NK-92 treated with Interleukin-12 subunit alpha and Interleukin-12 subunit beta, amount 100 ng/mL, for 24 hours (cell line): ENCODE measurements at places on chromosomes 2 and 18.

- no peak for DNase-seq
Observed at GRCh38 chr2:134392442-134393074, 138.7 kb downstream of the MGAT5 start.

GRCh38 chr18:72869226-72870185, 1.7 kb upstream of the NETO1 start:
- DNase-seq: no peak

- no peak for DNase-seq
Observed at GRCh38 chr2:20452551-20452950, 5.7 kb downstream of the RHOB start.

DNA sequence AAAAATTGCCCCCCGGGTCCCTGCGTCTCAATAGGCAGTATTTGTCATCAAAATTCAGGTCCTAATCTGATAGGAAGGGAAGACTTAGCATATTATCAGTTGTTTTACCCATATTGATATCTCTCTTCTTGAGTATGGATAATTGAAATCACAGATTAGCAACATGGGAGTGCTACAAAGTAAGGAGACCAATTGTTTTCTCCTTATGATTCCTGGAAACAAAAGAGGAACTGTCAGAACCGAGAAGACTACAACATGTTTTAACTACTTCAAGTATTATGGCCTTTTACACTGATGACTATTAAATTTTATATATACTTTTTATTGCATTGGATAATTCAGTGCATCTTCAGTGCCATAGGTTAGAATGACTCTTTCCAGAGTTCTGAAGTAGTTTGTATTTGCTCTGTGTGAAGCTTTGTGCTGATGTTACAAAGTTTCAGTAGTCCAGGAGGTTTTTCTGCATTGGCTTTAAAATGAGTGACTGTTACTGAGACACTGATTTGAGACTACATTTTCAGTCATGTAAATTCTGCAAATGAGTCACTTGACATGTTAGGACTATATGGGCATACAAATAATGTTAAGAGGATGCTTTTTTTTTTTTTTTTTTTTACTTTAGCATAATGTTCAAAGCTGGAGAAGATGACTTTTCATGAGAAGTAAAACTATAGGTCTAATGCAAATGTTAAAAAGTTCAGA, 19.7 kb upstream of the TLK1 start:
- DNase-seq: no peak

DNA sequence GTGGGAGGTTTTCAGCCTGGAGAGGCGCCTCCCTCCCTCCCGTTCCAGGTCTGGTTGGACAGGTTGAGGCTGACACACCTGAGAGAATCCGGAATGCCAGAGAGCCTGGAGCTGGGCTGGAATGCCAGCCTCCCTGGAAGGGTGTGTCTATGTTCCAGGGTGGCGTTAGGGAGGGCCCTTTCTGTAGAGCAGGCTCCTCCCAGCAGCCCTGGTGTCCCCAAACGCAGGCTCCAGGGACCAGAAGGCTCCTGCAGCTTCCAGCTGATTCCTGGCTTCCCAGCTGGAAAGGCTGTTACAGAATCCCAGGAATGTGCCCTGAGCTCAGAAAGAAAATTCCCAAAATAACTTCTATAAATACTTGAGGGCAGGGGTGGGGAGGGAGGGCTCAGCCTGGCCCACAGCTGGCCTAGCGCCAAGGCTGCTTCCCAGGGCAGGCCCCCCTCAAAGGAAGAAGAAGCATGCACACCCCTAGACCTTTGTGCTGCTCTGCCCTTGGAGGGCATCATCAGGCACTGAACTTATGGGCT, 85.4 kb downstream of the STPG4 start:
- no peak for DNase-seq

DNA sequence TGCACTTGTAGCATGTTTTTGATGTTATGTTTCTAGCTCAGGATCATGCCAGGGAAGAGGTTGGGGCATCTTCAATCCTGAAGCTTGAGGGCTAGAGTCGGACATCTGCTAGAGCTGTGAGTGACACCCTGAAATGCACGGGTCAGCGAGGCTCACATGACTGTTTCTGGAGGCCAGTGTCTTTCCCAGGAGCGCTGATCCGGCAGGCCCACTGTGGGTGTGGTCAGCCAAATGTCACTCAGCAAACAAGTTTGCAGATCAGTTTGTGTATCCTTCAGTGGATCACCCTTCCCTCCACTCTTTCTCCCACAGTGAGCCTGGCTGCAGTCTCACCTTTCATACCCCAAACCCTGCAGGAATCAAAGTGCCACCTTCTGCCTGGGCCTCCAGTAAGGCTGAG, 23.0 kb upstream of the ARHGEF4 start:
- no peak for DNase-seq

GRCh38 chr18:25457601-25458000, 105.6 kb upstream of the ZNF521 start:
- no peak for DNase-seq

DNA sequence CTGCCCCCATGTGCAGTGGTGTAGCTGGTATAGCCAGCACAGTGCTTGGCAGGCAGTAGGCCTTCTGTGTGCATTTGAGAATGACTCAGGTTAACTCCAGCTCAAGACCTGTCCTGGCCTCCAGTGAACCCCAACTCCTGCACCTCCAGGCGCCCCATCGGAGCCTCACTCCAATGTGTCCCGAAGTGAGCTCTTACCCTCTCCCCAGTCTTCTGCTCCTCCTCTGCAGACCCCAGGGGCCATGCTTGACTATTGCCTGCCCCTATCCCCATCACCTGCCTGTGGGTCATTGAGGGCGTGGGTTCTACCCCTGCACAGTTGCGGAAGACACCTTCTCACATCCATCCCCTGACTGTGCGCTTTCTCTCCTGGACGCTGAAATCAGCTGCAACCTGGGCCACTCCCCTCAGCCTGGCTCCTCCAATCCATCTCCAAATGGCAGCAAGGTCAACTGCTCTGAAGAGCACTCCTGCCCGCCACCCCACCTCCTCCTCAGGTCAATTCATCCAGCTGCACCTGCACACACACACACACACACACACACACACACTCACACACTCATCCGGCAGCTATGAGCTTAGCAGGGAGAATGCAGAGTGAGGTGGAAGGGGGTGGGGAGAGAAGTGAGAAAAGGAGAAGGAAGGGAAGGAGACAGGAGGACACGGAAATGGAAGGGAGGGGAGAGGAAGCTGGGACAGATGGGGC, 130.3 kb upstream of the GLI2 start:
- DNase-seq: no peak

- no peak for DNase-seq
Observed at GRCh38 chr18:78540636-78541529, 438.7 kb upstream of the SALL3 start.

DNA sequence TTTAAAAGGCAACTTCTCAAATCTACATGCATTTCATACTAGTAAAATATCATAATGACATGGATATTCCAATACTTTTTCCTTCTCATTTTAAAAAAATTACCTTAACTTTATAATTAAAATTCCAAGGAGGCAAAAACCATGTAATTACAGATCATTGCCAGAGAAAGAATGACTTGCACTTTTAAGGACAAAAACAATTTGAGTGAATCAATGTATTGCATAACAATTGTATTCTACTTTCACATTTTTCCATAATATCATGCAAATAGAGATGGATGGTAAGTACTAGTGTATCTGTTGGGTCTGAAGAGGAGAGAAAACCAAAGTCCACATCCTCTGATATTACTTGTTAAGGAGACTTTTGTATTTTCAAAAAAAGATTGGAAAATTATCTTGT, 89.5 kb upstream of the NCK2 start:
- no peak for DNase-seq

DNA sequence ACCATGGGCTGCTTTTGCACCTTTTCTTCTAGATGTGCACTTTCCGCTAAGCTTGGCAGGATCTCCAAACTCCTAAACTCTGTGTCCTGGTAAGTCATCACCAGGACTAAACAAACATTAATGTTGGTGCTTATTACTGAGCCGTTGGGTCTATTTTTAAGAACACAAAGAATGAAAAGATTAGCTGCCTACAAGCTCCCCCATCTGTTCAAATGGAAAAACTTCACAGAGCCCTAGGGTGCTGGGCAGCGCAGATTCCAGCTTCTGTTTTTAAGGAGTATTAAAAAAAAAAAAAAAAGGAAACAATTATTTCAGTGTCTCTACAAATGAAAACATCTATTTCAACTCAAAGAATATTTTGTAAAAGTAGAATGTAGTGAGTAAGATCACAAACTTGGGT, 97.8 kb upstream of the AQP4 start:
- DNase-seq: no peak

GRCh38 chr2:235669983-235670962, 176.4 kb downstream of the AGAP1 start:
- no peak for DNase-seq

DNA sequence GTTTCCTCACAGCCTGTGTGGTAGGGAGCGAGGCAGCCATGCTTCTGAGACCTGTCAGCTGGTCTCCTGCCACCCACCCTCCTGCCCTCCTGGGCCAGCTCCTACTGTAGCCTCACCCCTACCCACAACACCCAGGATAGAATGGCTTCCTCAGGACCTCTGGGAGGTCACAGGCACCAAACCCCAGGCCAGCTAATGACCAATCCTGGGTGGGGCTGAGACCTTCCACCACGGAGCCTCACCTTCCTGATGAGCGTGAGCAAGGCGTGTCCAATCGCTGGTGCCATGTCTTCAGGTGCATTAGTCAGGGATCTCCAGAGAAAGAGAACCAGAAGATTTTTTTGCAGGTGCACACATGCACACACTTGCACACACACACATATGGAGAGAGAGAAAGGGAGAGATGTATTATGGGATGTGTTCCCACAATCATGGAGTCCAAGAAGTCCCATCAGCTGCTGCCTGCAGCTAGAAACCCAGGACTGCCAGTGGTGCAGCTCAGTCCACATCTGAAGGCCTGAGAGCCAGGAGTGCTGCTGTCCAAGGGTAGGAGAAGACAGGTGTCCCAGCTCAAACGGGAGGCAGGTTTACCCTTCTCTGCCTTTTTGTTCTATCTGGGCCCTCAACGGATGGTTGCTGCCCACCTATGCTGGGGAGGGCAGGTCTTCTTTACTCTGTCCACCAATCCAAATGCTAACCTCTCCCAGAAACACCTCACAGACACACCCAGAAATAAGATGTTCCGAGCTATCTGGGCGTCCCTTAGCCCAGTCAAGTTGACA, 70.4 kb upstream of the HDAC4 start:
- DNase-seq: no peak

GRCh38 chr2:103656558-103656957, 894.7 kb downstream of the TMEM182 start:
- no peak for DNase-seq

GRCh38 chr18:75248426-75249174, 38.0 kb downstream of the TSHZ1 start:
- no peak for DNase-seq

DNA sequence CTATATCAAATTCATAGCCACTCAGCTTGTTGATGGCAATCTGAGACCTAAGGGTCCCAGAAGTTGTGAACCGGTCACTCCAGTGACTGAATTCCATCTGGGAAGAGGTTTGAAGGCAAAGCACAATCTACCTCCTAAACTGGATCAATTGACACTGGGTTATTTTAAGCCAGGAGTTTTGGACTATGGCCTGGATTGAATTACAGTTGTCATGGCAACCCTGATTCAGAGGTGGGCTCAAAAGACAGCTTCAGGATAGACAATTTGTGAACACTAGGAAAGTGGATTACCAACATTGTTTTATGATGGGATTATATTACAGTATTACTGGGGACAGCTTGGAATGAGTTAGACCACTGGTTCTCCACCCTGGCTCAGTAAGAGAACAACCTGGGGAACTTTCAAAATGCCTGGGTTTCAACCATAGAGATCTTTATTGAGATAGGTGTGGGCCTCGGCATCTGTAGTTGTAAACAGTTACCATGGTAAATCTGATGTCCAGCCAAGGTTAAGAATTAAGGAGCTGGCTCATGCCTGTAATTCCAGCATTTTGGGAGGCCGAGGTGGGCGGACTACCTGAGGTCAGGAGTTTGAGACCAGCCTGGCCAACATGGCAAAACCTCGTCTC, 58.8 kb downstream of the MFSD6 start:
- DNase-seq: no peak

DNA sequence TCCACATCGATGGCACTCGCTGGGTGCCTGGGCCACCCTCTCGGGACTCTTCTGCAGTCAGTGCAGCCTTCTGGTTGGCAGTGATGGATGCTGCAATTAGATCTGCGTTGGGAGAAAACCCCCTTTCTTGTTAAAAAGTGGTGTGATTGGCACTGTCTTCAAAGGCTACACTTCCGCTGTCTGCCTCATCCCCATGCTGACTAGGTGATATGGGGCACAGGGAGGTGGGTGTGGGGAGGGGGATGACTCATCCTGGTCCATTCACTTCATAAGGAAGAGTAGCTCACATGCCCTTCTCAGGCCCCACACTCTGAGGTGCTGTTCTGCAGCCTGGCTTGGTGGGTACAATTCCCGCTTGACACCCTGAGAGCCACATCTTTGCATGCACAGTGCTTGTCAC, 77.4 kb downstream of the THNSL2 start:
- DNase-seq: peak; percentile 26

DNA sequence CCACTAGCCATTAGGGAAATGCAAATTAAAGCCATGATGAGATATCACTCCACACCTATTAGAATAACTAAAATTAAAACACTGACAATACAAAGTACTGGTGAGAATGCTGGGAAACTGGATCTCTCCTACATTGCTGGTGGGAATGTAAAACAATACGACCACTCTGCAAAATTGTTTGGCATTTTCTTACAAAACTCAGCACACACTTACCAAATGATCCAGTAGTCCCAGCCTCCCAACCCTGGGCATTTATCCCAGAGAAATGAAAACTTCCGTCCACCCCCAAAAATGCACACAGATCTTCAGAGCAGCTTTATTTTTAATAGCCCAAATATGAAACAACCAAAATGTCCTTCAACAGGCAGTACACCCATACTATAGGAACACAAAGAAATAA, 8.9 kb upstream of the TMSB10 start:
- no peak for DNase-seq

DNA sequence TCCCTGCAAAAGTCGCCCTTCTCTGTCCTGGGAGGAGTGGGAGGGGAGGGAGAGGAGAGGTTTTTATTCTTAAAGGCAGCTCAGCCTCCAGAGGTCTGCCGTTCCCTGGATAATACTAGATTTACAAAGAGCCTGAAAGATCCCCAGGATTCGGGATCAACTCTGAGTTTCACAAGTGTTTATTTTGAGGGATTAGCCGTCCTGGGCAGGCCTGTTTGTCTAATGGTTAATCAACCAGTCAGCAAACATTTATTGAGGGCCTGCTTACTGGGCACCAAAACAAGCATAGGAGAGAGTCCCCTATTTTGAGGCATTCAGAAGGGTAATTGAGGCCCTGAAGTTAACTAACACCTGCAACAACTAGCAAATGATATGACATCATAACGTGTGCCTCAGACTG, 152.6 kb upstream of the SLC1A4 start:
- DNase-seq: no peak

- DNase-seq: no peak
Observed at GRCh38 chr2:157785200-157785599, 90.9 kb downstream of the ACVR1 start.

DNA sequence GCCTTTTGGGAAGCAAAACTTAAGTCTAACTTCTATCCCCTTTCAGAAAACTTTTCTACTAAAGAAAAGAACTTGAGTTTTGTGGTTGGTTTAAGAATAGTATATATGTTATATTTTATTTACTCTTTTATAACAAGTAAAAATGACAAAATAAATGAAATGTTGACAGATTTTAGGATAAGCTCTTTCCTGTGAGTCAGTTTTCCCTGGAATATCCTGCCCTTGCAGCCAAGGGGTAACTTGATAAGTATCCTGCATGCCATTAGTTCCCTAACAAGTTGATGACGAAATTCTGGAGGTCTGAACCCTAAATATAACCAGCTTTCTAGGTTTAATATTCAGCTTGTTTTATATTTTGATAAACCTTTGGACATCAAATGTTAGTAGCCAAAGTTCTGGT, 7.3 kb upstream of the HTR2B start:
- DNase-seq: no peak

- DNase-seq: no peak
Observed at GRCh38 chr18:7575465-7576028, 8.4 kb downstream of the PTPRM start.
